Fibroblast of skin of right biceps (primary cell): ENCODE measurements at places on chromosomes 13 and 19.

GRCh38 chr19:29787281-29787680 lies 24.5 kb upstream of the CCNE1 start:
- DNase-seq, result no peak

DNA sequence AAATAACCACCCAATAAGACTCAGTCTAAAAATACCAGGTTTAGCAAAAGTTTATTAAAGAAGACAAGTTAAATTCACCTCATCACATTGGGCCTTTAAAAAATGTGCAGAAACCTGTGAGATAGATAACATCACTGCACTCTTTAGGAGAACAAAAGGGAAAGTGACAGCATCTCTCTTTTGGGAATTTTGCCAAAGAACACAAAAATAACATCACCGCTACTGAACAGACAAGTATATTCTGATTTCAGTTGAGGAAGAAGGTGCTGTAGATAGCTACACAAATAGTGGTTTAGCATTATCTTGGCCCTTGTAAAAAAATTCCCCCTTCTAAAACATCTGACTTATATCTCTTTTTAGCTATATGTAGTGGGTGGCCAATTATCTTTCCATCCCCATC lies 244.7 kb downstream of the VWA8 start:
- no peak for DNase-seq

DNA sequence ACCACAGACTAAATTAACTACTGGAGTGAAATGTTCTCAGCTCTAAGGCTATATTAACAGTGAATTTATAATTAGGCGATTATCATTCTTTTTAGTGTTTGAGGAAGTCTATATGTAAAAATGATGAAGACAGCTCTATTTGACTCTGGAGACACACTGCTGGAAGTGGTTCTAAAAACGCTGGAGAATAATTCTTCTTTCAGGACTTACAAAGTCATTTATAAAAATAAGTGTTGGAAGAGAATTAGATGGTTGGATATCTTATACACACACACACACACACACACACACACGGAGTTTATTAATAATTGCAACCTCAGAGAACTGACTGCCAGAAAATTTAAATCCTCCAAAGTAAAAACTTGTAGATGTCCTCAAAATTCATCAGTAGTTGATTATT lies 1171.3 kb downstream of the EFNB2 start:
- DNase-seq, result no peak

DNA sequence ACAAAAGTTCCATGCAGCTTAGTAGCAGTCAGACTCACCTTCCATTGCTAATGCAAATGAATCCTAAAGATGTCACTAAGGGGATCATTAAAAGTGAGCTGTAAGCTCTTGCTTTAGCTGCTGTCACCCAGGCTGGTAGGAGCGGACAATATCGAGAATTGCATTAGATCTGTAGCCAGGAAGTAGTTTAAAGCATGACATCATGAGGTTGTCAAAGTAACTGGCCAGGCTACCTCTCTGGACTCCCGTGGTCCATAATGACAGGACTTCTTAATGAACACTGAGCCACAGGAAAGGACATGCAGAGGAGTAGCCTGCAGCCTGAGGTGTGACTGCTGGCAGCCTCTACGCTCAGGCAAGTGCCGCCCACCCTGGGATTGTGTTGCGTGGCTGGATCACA lies 522.3 kb upstream of the NBEA start:
- DNase-seq, result no peak

DNA sequence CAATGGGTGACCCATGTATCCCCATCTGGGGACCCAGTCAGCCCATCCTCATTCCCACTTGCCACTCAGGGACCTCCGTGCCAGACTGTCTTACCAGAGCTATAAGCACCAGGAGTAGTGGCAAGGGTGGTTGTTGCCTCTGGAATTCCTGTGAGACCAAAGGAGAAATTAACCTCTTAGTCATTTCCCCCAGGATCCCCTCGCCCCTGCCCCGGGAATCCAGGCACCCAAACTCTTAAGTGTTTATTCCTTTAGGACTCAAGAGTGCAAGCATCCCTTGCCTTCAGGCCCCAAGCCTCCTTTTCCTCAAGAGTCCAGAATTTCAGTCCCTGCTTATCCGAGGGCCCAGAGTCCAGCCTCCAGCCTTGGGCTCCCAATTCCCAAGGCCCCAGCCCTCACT lies 9.2 kb downstream of the NTN5 start:
- no peak for DNase-seq

DNA sequence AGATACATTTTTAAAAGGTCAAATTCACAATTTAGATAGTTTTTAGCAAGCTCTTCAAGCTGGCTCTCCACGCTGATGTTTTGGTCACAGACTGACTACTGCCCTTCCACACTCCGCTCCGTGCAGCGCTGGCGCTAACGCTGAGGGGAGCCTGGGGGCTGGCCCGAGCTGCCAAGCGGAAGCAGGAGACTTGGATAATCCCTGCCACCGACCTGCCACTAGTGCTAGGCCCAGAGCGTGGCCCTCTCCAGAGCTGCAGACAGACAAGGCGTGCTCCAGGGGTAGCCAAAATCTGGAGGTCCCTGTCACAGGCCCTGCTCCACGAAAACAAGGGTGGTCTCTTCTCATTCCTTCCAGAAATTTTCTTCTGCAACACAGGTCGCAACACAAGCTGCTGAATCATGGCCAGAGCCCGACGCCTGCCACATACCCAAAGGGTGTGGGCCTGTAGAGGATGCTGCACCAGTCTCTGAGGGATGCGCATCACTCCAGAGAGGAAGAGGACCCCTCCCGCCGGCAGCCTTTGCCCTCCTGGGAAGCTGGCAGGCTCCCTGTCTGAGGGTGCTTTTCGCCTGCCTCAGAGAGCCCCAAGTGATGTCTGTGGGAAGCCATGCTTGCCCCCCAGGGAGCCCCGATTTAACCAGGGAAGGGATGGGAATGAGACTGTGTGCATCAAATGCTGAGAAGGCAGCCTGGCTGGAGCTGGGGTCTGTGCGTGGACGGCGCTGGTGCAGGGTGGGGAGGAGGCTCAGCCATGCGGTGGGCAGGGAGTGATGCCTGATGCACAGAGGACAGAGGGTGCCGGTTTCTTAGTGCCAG lies 21.6 kb downstream of the CAPS start:
- no peak for DNase-seq

DNA sequence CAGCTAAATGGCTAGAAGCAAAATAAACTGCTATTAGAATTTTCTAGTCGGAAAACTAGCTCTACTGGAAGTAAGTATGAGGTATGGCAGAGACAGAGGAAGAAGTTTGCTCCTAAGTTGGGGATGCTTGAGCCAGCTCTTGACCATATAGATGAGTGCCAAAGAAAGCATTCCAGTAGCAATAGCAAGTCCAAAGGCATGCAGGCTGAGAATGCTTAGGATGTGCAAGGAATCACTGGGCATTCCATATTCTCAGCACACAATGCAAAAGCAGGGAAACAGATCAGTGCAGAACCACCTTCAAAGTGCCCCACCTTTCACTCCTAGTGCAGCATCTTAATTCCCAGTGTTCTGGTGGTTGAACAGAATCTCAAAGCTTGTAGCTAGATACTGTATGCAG lies 32.9 kb downstream of the SERTM1 start:
- peak; percentile 74 for DNase-seq
